ENCODE measurements at places on chromosomes 1 and 21.

- DNase-seq, result no peak
Observed at GRCh38 chr21:43703035-43703880, 15.7 kb upstream of the PDXK start.

- no peak for DNase-seq
Observed at GRCh38 chr21:42533963-42534355, 20.3 kb downstream of the SLC37A1 start.

DNA sequence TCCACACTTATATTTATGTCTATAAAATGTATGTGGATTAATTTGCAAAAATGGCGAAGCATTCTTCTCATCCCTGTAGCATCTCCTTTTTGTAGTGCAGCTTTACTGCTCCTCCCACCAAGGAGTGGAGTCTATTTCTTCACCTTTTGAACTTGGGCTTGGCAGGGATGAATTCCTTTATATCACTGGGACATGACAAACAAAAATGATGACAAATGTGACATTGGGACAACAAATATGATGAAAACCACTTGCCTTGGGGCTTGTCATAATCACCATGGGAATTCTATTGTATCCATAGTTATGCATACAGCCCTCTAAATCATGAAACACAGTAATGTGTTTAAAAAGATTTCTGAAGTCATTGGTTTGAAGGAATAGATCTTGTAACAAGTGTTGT, 155.0 kb downstream of the TNFSF18 start:
- DNase-seq, result no peak

GRCh38 chr1:10628685-10629084, 153.9 kb downstream of the PEX14 start:
- no peak for DNase-seq

GRCh38 chr1:15935056-15935950, 40.6 kb downstream of the ZBTB17 start:
- DNase-seq, result no peak

DNA sequence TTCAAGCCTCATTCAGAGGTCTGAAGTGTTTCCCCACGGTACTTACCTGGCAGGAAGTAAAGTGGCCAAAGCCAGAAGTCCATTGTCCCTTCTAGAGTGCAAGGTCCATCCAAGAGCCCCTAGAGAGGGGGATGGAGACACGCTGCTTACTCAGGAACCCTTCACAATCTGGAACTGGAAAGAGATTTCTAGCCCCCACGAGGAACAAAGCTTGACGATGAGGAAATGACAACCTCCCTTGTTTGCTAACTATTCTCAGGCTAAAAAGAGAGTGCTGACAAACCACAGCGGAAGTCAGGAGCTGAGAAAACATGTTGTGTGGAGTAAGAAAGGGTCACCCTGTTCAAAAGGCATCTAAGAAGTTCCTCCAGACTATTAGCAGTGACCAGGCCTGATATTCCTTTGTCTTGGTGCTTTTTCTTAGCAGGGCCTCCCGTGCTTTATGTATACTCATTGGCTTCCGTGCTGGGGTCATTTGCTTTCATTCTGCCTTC, at the start of gene FCMR:
Gene FCMR, minus strand, starts transcription at position 170 of the 494 bp plus-strand sequence. Its CDS starts 87 bp downstream, at position 83.
- DNase-seq, result no peak

- DNase-seq, result no peak
Observed at GRCh38 chr1:8903410-8903809, 24.9 kb upstream of the ENO1 start.

DNA sequence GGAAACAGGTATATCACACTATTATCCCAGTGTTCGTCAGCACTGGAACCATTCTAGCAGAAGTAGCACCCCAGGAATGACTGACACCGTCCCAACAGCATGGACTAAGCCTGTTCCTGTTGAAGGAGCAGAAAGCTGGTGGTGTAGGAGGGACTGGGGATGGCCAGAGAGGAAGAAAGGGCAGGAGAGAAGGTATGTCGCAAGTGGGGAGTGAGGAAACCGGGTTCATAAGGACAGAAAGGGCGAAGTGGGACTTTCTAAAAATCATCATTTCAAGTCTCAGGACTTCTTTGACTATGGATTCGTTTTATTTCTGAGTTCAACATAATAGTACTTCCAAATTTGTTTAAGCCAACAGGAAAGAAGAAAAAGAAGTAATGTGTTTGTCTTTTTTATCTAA, 19.7 kb upstream of the MX1 start:
- no peak for DNase-seq

- DNase-seq, result peak; percentile 95
Observed at GRCh38 chr1:168091720-168092550, 44.8 kb downstream of the GPR161 start.

DNA sequence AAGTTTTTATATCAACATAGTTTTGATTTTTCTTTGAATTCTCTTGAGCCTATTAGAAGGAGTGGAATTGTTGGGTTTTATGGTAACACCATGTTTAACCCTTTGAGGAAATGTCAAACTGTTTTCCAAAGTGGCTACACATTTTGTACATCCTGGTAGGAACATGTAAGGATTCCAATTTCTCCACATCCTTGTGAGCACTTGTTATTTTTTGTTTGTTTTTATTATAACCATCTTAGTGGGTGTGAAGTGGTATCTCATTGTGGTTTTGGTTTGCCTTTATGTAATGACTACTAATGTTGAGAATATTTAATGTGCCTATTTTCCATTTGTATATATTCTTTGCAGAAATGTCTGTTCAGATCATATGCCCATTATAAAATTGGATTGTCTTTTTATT, 120.5 kb downstream of the FGGY start:
- DNase-seq, result no peak

DNA sequence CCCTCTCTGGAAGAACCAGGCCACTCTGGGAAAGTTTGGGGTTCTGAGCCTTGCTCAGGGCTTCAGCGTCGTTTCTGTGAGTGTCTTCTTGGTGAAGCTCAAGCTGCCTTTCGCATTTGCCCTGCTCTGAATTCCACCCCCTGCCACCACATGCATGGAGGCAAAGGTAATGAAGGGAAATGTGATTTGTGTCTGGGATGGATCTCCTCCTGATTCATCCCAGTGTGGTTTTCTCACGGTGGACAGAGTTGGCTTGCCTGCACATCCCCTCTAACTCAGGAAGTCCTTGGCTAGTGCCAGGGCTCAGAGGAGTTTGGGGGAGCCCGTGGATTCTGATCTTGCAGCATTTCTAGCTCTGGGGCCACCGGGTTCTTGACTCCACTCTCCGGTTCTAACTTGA, 173.6 kb upstream of the RAB4A start:
- DNase-seq, result no peak

- DNase-seq, result no peak
Observed at GRCh38 chr1:64186138-64186897, 17.1 kb upstream of the UBE2U start.

GRCh38 chr1:93093332-93094006, 14.4 kb downstream of the MTF2 start:
- DNase-seq, result no peak

DNA sequence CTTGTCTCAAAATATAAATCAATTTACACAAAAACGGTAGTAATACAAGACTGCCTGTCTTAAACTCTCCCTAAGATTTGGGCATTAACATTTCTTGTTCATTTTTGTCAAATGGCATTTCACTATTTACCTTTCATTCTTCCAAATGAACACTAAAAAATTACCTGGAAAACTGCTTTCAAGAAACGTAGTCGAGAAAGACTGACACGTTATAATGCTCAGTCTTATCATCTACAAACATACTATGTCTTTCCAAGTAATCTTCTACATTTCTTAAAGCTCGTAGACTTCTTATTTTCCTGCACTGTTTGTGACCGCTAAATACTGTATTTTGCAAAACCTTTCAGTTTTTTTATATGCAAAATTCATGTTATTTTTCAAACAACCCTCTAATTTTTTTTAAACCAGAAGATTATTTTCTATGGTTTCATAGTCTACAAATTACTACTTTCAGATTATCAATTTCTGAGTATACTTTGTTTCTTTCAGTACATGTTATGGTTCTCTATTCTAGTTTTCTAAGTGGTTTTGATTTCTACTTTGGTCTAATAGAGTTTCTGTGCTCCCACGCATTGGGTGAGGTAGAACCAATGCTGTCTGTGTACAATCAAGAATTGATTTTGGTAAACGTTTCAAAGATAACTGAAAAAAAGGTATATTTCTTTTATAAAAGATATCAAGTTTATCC, 336.4 kb downstream of the SMYD3 start:
- no peak for DNase-seq

DNA sequence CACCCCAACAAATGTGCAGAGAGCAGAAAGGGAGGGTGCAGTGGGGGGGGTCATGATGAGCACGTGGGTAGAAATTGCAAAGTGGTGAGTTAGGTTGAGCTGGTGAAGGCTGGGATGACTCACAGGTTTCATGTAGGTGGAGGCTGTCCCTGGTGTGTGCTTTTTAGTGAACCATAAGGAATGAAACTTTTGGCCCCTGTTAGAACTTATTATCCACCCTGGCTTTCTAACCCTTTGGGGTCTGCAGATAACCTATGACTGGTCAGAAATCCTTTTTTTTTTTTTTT, 46.9 kb downstream of the DOP1B start:
- no peak for DNase-seq

DNA sequence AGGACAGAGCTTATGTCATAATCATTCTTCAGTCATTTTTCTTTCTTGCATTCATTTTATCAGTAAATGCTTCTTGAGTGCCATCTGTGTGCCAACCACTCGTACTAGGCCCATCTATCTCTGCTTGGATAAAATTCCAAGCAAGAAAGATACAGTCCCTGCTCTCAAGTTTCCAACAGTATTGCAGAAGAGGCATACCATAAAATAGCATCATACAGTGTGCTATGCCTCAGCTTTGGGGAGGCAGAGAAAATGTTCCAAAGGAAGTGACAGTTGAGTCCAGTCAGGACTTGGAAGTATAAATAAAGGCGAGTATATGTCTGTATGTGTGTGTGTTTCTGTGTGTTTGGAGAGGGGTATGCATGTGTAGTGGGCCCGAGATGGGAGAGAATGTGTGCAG, 113.4 kb upstream of the HOOK1 start:
- no peak for DNase-seq

- peak; percentile 99 for DNase-seq
Observed at GRCh38 chr21:41387042-41387819, 25.4 kb downstream of the MX2 start.

DNA sequence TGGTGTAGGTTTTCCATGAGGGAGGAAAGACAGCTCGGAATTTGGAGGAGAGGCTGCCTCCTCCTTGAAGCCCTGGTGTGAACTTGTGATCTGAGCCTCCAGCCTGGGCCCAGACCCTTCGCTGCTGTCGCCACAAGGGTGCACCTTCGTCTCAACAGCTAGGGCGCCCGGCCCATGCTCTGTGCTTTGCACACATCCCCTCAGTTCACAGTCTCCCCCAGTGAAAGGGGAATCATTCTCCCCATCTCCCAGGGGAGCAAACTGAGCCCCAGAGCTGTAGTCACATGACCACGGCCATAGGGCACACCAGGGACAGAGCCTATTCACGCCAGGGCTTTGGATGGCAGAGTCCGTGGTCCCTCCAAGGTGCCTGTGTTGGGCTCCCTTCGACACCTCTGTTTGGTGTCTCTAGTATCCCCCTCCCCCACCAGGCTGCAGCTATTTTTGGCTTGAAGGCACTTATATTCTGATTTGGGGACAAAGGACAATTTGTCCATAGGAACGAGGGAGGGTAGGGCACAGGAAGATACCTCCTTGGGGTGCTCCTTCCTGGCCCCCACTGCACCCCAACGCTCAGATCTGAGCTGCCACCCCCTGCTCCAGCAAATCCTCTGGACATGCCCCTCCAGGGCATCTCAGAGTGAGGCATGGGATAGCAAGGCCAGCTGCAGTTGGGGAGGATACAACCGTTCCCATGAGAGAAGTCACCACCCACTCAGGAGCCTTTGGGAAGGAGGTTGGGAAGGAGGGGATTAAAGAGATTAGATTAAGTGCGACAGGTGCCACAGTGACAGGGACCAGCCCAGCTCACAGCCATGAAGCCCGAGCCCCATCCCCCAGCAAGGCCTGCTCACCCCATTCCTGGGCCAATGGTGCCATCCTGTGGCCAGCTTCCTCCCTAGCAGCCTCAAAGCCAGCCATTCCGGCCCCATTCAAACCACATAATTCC, 15.7 kb downstream of the MATN1 start:
- peak; percentile 47 for DNase-seq

DNA sequence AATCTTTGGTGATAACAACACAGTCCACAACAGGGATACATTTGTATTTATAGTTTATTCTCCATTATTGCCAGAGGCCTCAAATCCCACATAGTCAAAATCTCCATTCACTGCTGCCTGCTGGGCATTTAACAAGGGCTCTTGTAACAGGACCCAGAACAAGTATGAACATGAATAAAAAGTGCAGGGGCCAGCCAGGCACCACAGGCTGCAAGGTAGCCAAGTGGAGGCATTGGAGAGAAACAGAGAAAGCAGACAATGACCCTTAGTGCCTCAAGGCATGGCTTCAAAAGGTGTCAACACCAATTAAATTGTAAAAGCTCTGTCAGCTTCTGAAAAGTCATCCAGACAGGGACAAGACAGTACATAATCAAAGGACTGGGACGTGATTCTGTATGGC, 116.8 kb downstream of the ATP6V1G3 start:
- DNase-seq, result no peak

- DNase-seq, result no peak
Observed at GRCh38 chr21:45231705-45232104, 56.0 kb downstream of the POFUT2 start.

GRCh38 chr1:44507490-44508396, 102.7 kb downstream of the RNF220 start:
- no peak for DNase-seq

- peak; percentile 32 for DNase-seq
Observed at GRCh38 chr1:211789641-211790464, 40.7 kb downstream of the LPGAT1 start.

GRCh38 chr1:4467241-4467640, 187.2 kb upstream of the AJAP1 start:
- no peak for DNase-seq

GRCh38 chr1:233613252-233614172, at the start of gene KCNK1:
Gene KCNK1 (plus strand): TSS chr1:233614106. CDS start chr1:233614172, 66 bp downstream.
- DNase-seq, result no peak

DNA sequence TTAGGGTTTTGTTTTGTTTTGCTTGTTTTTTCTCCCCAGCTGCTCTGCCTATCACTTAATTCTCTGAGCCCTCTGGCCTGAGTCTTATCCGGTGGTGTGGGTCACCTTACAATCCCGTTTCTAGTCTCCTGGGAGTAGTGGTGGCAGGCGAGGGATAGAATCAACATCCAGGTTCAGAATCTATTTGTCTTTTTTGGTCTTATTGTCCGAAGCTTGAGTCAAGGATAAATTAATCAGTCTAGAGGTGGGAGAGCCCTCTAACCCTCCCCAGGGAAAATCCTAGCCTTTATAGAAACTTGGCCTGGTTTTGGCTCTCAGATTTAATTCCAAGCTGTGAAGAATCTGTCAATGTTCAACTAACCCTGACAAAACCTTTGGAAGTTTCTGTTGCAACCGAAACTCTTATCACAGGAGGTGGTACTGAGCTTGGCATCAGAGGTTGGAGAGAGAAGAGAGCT, 246.3 kb downstream of the FGGY start:
- DNase-seq, result no peak

DNA sequence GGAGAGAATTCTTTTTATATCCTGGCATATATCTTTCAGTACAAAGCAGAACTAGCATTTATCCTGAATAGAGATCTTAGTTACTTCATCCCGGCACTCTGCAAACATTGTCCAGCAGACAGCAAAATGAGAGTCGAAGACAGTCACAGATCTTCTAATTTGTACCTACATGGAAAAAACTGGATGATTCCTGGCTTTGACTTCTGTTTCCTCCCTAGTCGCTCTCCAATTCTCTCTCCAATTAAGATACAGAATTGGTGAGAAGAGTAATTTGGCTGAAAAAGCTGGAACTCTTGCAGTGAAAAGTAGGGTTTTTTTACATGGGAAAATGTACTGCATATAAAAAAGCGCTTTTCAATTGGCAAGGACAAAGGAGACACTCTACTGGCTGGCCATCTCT, 151.1 kb upstream of the C8B start:
- DNase-seq, result no peak

- DNase-seq, result no peak
Observed at GRCh38 chr1:160357286-160358002, 9.4 kb upstream of the NHLH1 start.
